T-helper 9 cell (primary cell): ENCODE measurements at places on chromosomes 2 and 18.

- no peak for DNase-seq
Observed at GRCh38 chr2:61277756-61278155, 115.8 kb downstream of the C2orf74 start.

GRCh38 chr2:171402906-171403580 lies 30.7 kb downstream of the METTL8 start:
- DNase-seq, result no peak

DNA sequence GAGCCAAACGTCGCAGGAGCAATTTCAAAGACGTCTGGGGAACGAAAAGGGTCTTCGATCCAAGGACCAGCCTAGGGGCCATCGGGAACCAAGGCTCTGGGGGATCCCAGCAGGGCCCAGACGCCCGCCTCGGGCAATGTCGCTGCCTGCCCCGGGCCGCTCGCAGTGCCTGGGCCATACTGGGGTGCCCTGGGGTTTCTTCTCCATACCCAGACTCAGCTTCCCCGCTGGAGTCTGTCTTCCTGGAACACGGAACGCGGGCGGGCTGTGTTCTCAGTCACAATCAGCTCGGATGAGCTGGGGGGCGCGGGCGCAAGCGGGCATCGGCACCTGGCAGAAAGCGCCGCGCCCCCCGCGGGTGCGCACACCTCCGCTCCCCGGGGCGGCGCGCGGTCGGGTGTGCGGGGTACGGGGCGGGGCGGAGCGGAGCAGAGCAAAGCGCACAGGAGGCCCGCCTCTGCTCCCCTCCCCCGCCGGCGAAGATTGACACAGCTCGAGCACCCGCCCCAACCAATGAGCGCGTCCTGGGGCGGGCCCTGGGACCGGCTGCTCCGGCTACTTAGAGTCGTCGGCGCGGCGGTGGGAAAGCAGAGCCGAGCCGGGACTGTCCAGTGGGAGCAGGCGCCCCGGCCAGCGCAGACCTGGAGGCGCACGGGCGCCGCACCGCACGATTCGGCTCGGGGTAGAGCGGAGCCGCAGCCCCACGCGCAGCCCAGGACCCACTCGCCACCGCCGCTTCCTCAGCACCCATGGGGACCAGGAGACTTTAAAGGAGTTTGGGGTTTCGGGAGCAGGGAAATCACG lies at the start of gene LRATD1:
TSS of gene LRATD1 (plus strand) at position 585 of the 804 bp plus-strand sequence. CDS start 1,263 bp downstream, outside the sequence.
- no peak for DNase-seq

GRCh38 chr2:8437949-8438400 lies 243.9 kb upstream of the ID2 start:
- no peak for DNase-seq

DNA sequence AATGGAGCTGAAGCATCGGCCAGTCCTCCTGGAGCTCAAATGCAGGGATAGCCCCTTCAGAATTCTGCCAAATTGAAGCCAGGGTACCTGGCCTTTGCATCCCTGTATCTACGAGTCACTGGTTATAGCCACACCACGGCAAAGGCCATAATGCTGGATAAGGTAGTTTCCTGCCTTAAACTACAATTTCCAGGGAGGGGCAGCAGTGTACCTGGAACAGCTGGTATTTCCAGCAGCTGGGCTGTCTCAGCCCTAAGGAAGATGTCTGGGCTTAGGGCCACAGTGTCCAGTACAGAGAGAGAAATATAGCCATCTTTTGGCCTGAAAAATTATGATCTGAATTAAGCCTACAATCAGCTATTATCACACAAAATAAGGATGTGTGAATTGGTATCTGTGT lies 180.3 kb downstream of the GCA start:
- DNase-seq, result no peak

DNA sequence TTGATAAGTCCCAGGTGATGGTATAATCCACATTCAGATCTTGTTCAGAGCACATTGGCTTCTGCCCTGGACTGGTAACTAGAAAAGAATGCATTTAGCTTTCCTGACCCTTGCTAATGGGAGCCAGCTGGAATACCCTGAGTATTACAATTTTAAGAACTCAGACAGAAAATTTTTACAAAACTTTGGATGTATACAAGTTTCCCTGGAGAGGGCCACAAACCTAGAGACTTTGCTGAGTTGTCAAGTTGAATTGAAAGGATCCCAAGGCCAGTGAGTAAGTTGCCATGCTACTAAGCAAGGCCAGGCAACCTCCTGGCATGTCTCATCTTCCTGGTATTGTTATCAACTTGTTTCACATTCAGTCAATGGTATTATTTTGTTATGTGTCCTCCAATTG lies 20.0 kb upstream of the NABP1 start:
- no peak for DNase-seq

- DNase-seq, result no peak
Observed at GRCh38 chr2:177728920-177729319, 336.3 kb downstream of the AGPS start.
